HepG2 (cell line): ENCODE measurements at places on chromosomes 6 and 20. TPM values are rescaled to one million over a fixed set of nuclear protein-coding genes. Genes with fewer than 3 reads are reported as not detected.
A peak's percentile ranks its signal among the peaks of the same experiment; 100 is the strongest.

DNA sequence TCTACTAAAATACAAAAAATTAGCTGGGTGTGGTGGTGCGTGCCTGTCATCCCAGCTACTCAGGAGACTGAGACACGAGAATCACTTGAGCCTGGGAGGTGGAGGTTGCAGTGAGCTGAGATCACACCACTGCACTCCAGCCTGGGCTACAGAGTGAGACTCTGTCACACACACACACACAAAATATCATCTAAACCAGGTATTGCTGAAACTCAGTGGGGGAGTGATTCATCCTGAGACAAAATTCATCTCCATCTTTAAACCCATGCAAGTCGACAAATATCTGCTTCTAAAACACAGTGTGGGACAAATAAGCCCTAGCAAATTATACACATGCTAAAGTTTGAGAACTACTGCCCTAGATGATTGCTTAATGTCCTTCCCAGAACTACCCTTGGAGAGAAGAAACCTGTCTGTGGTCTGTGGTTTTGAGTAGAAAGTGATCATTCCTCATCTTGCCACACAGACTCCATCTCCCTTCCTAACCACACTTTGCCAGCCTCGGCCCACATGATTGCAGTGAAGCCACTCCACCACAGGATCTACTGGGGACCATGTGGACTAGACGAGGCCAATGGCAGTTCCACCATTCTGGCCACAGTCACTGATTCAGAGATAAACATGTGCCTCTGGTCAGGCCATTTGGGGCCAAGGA is 130.3 kb downstream of the OPRM1 start:
- no peak overlapping the region for H3K4me3 ChIP-seq
- H3K27ac ChIP-seq = no peak overlapping the region
- H3K4me1 ChIP-seq = no peaks in the 10 kb centered on the region
- DNase-seq = no peak

Gene LGSN
- 0.13 and 0.53 TPM in 2 replicates for total RNA-seq

GRCh38 chr6:20932284-20932683 is 398.0 kb downstream of the CDKAL1 start:
- H3K4me1 ChIP-seq = peaks cover 20% of the 10 kb centered on the region
- no peaks in the 10 kb centered on the region for H3K27me3 ChIP-seq
- H3K4me3 ChIP-seq = no peak overlapping the region
- DNase-seq = no peak
- H3K27ac ChIP-seq = no peak overlapping the region

DNA sequence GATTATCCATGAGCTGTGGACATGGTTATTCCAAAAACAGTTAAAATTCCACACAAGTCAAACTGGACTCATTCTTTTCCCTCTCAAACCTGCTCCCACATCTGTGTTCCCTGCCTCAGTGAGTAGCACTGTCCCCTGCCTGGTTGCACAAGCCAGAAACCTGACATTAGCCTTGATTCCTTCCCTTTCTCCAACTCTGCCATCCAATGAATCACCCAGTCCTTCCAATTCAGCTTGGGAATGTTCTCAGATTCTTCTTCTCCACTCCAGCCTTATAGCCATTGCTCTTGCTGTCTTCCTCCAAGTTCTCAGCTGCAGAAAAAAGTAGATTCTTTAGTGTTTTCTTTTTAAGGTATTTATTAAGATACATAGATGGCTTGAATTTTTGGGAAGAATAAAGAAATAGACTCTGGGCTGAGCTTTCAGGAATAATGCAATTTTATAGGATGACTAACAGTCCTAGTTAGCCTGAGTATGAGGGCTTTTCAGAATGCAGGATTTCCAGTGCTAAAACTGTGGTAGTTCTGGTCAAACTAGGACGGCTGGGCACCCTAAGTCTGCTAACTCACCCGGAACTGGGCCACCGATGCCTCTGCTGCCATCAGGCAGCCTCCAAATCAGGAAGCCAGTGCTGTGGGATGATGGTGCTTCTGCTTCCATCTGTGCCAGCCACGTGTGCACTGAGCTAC is 18.2 kb upstream of the SASH1 start:
- H3K4me3 ChIP-seq = no peak overlapping the region
- H3K27me3 ChIP-seq = no peaks in the 10 kb centered on the region
- DNase-seq = no peak
- peaks cover 13% of the 10 kb centered on the region for H3K4me1 ChIP-seq

Gene HSPA12B
- total RNA-seq = not detected in 2 replicates

DNA sequence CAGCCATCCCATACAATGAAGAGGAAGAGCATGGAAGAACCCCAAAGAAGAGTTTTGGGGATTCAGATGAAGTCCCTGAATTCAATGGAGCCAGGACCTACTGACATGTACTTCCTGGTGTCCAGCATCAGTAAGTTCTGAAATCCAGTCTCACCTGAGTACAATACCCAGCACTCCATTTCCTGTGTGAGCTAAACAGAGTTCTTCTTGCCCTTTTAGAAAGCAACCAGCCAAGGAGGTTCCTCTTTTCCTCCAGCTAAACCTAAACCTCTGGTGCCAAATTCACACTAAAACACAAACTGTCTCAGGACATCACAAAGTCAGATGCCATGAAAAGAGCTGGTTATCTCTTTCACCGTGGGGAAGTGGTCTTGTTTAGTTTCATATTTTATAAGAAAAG is 71.5 kb downstream of the PKHD1 start:
- DNase-seq = no peak
- no peaks in the 10 kb centered on the region for H3K27me3 ChIP-seq

DNA sequence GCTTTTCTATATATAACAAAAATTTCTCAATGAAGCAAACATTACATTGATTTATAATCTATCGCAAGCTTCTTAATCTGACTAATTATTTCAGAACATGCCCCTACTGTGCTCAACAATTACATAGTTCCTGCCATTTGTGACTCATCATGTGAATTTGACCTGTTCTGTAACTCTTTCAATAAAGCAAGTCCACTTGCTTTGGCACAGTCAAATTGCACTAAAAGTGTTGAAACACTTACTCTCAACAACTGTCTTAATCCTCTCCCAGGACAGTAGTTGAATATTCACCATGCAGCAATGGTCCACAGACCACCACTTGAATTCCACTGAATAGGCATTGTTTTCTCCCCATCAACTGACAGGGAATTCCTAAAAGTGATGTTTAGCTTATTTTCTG is 67.7 kb upstream of the SPTLC3 start:
- no peaks in the 10 kb centered on the region for H3K36me3 ChIP-seq
- H3K27ac ChIP-seq = no peak overlapping the region
- DNase-seq = peak; percentile 34
- no peak overlapping the region for H3K4me3 ChIP-seq

DNA sequence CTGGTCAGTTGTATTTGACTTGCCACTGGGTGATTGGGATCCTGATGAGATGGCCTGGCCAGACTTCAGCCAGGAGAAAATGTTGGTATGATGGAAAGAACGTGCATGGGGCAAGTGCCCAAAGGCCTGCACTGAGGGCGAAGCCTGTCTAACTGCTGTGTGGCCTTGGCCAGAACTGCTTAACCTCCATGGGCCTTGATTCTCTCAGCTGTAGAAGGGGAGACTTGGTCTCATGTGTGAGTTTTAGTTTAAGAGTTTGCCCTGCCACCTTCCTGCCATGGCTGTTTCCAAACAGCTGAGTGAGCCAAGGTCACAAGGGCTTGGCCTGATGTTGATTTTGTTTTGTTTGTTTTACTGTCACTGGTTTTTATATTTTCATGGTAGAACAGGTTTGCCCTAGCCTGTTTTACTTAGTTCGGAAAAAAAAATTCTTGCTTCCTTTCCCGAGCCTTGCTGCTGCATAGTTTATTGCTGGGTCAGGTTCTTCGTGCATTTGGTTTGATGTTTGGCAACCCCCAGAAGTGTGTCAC is 35.3 kb downstream of the DSTN start:
- H3K27me3 ChIP-seq = no peaks in the 10 kb centered on the region
- peak; percentile 80 for DNase-seq
- H3K4me1 ChIP-seq = peaks cover 35% of the 10 kb centered on the region
- H3K27ac ChIP-seq = peak overlapping the region; percentile 49
- H3K4me3 ChIP-seq = 0 out of 2 replicates have a peak overlapping the region, but pooled peaks have one; percentile 8
- H3K36me3 ChIP-seq = peaks cover 4% of the 10 kb centered on the region
